ENCODE measurements at places on chromosomes 3 and 15. TPM values are rescaled to one million over a fixed set of nuclear protein-coding genes. Genes with fewer than 3 reads are reported as not detected.

The ALS2CL gene
- total RNA-seq: 0.26 TPM

The GUCA1C gene
- total RNA-seq: not detected

The GOLGA8S gene
- total RNA-seq: under 0.01 TPM

The B2M gene
- 1,895 TPM for total RNA-seq

The GOLGA8T gene
- 0.17 TPM for total RNA-seq

The NCKIPSD gene
- 9.4 TPM for total RNA-seq
